Tibial artery (tissue), 4 donors: ENCODE measurements at places on chromosomes 12 and 14.

DNA sequence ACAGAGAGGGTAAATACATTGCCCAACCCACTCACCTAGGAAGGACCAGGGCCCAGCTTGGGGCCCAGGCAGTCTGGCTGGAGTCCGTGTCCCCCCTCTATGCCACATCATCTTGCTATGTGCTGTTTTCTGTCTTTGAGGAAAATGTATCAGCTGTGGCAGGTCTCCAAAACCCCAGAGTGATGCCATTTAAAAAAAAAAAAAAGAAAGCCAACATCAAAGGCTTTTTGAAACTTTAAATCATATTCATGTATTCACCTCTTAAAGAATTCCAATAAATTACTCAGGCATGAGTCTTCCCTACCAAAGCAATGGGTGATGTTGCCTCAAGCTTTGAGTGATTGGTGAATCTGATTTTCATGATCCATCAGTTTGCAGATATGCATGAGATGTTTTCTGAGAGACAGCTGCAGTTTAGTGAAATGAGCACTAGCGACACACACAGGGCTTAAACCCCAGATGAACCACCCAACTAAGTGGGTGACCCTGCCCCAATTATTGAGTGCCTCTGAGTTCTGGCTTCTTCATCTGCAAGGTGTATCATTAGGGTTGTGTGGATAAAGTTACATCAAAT lies 6.1 kb downstream of the KRT81 start:
- DNase-seq, result no peak

- DNase-seq, result peak; percentile 50
Observed at GRCh38 chr12:19412844-19413243, 26.4 kb upstream of the AEBP2 start.

GRCh38 chr12:62629413-62629812 lies 162.8 kb downstream of the MON2 start:
- DNase-seq, result no peak

GRCh38 chr14:78103271-78103670 lies 66.9 kb upstream of the NRXN3 start:
- DNase-seq, result no peak

GRCh38 chr12:21500786-21501257 lies 613 bp downstream of the RECQL start:
- no peak for DNase-seq

- no peak for DNase-seq
Observed at GRCh38 chr14:77106666-77107065, 8.6 kb downstream of the CIPC start.

DNA sequence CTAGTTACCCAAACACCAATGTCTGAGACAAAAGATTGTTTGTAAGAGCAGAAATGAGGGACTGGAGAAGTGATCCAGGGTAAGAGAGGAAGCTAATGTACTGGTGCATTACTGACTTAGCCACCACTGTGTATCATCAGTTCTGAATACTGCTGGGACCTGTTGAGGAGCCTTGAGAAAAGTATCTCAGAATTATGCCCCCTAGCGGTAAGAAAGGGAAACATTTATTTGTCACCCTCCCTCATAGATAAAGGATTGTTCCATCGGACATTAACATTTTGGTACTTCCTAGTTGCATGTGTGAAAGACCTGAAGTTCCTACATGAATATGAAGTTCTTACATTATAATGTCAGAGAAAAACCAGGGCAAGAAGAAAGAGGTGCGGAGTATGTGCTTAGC lies 612.5 kb downstream of the FSCB start:
- no peak for DNase-seq

DNA sequence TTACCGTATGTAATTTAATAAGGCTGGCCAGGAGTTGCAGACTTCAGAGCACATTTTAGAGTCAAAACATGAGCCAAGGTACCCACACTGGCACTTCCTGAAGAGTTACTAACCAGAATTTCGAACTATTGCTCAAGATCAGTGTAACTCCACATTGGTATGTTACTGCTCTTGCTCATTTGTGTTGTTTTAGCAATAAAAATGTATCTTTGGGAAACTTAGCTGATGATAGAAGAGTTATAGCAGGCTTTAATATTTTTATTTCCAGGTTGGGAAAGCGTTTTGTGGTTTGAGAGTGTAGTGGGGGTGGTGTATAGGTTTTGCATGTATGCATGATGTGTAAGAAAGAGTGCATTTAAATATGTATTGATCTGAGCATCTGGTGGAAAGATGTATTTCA lies 96.6 kb downstream of the SCN8A start:
- no peak for DNase-seq

DNA sequence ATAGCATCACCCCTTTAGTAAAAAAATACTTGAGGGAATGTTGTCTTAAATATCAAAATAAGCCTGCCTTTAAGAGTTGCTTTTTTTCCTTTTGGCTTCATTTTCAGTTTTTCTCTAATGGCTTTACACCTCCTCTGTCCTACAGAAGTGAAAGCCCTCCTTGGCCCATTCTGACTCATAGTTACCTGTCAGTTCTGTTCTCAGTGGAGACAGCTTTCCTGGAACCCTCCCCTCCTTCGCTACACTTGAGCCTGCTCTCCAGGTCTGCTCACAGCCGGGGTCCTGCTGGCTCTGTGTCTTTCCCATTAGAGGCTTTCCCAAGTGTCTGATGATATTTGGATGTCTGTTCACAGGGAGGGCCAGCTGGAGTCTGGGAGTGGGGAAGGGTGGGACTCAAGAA lies 84.0 kb downstream of the PELI2 start:
- no peak for DNase-seq

GRCh38 chr14:30864934-30865333 lies 9.4 kb upstream of the COCH start:
- DNase-seq, result no peak

DNA sequence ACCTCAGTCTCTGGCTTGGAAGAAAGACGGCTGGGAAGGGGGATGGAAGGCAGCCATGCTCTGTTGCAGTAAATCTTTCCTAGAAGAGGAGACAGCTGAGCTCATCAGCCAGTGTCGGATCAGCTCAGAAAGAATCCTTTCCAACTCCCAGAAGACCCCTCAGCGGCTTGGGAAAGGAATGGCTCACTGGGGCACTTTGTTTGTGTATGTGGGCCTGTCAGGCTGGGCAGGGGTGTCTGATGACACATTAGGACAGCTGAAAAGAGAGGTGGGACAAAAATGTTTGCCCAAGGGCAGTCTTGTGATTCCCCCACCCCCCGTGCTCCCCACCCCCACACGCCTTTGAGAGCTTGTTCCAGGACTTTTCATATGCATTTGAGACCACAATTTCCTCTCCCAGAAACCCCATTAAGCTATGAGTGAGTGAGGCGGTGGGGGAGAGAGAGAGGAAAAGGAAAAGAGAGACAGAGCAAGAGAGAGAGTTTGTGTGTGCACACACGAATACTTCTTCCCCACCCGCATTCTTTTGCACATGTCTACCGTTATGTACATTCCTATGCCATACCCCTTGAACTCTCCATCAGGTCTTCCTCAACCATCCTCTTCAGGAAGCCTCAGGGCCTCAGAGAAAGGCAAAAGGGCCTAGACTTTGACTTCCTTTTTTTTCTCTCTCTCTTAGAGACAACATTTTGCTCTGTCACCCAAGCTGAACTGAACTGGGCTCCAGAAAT lies 198.9 kb downstream of the ZFP36L1 start:
- DNase-seq, result peak; percentile 21

- DNase-seq, result no peak
Observed at GRCh38 chr12:9730011-9730410, 2.9 kb downstream of the CLECL1 start.

DNA sequence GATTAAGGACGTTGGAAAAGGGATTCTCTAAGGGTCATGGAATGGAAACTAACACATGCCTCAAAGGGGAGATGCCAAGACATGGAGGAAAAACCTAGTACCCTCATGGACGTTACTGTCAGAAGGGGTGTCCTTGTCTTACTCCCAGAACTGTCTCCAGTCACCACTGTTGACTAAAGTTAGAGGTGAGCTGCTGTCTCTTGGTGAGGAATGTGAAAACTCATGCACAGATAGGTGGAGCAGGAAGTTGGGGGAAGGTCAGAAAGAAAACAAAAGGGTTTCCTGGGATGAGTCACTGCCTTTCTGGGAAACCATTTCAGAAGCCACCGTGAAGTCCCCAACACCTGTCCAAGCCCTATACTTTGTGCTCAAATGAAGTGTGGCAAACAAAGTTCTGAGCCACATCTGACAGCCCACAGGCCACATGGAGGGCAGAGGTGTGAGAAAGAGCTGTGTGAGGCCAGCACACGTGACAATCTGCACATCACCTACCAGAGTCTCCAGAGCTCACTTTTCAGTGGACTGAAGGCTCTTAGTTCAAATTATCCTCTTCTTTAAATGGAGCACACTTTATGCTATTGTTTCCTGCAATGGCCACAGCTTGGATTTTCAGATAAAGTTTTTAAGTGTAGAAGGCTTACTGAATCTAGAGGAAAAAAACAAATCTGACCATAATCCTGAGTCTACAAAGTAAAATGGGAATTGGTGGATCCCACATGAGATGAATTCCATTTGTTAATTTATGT lies 92.9 kb upstream of the EGLN3 start:
- no peak for DNase-seq

DNA sequence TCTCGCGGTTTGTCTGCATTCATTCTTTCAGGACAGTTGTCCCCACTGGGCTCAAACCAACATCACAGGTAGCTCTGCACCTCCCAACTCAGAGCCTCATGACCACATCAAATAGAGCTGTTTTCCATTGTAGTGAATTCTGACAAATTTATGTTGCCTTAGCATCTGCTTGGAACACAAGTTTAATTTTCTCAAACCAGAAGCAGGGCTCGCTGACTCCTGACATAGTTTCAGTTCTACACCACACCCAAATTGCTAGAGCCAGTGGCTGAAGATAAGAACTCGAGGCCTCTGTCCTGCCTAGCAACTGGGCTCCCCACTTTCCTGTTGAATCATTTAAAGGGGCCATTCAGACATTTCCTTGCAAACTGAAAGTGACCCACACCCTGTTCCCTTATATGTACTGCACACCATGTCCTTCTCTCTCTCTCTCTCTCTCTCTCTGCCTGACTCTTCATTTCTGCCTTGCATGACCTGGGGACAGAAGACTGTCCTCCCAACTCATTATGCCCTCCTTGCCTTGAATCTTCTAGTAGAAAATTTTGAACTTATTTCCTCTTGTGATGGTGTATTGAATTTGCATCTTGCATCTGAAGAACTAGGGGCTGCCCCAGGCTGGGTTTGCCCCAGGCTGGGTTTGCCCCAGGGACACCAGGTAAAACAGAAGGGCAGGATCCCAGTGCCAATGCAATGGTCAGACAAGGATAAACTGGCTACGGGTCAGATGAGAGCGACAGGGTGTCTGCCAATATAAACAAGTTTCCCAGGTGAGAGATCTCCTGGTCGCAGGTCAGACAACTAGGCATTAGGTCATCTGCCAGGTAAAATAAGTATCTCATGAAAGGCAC lies 9.7 kb upstream of the WSCD2 start:
- no peak for DNase-seq

- no peak for DNase-seq
Observed at GRCh38 chr14:58593977-58594376, 43.8 kb upstream of the DACT1 start.

- peak; percentile 16 for DNase-seq
Observed at GRCh38 chr14:104395941-104396681, 183.5 kb upstream of the C14orf180 start.

DNA sequence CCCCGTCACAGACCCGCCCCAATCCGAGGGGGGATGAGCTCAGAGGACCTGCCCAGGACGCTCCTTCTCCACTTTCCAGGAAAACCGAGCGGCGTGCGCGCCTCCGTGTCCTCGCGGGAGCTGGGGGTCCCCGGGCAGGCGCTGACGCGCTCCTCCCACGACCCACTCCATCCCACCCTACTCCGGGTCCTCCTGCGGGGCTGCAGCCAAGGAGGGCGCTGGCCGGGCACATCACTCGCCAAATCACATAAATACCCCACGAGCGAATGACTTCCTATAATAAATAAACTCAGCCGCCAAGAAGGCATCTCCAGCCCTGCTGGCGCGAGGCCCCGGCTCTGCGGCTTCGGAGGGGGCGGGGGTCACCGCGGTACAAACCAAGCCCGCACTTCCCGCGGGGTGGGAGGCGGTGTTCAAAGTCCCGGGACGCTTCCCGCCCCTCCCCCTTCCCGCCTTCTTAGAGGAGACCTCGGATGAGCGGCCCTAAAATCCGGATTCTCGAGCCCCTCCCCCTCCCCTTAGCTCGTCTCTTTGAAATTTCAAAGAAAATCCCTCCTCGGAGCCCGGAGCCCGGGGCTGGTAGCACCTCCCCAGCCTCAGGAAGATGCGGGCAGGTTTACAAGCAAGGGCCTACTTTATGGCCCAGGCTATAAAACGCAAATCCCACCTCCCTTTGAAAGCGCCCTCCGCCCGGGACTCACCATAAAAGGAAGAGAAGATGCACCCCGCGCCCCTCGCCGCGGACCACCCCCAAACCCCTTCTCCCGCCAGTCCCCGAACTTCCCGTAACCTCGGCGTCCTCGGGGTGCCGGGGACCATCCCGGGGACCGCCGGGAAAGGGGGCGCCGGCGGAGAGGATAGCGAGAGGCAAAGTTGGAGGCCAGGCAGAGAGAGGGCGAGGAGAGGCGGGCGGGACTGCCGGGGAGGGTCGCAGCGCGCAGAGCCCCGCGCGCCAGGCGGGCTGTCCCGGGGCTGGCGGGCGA lies 712 bp upstream of the FZD10 start:
- DNase-seq, result peak; percentile 72

- no peak for DNase-seq
Observed at GRCh38 chr12:21649034-21649433, 8.6 kb downstream of the LDHB start.

GRCh38 chr14:30417121-30417520 lies 141.8 kb upstream of the G2E3 start:
- no peak for DNase-seq
